ENCODE measurements at places on chromosomes 5 and 9.
A peak's percentile ranks its signal among the peaks of the same experiment; 100 is the strongest.

GRCh38 chr5:76580981-76581380 is 42.2 kb downstream of the F2RL2 start:
- no peaks in the 10 kb centered on the region for H3K27me3 ChIP-seq
- H3K36me3 ChIP-seq: peaks cover 17% of the 10 kb centered on the region
- H3K4me1 ChIP-seq: peaks cover 2% of the 10 kb centered on the region
- no peak overlapping the region for H3K4me3 ChIP-seq

- no peak for DNase-seq
- no peaks in the 10 kb centered on the region for H3K36me3 ChIP-seq
- H3K27ac ChIP-seq: no peak overlapping the region
- H3K4me1 ChIP-seq: no peaks in the 10 kb centered on the region
These were observed 10.6 kb upstream of the MARCHF3 start for GRCh38 chr5:127040796-127041520.

DNA sequence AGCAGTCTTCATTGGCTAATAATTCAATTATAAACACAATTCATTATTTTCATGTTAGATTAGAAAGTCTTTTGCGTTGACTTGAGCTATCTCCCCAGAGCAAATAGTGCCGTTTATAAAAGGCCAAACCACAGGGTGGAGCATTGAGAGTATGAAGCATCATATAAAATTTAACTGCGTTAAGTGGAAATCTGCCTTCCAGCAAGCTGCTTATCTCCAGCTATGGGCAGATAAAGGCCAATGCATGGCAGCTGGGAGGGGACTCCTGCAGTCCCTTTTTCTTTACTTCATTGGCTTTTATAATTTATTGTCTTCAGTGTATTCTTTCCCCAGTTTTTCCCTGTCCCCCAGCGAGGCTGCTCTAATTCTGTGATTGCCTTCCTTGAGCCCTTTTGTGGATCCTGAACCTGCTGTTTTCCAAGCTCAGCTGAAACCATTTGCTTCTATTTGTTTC is 113.7 kb downstream of the TMEM232 start:
- H3K27me3 ChIP-seq: no peaks in the 10 kb centered on the region
- H3K4me3 ChIP-seq: no peak overlapping the region
- H3K36me3 ChIP-seq: no peaks in the 10 kb centered on the region
- no peak for DNase-seq
- H3K27ac ChIP-seq: no peak overlapping the region

DNA sequence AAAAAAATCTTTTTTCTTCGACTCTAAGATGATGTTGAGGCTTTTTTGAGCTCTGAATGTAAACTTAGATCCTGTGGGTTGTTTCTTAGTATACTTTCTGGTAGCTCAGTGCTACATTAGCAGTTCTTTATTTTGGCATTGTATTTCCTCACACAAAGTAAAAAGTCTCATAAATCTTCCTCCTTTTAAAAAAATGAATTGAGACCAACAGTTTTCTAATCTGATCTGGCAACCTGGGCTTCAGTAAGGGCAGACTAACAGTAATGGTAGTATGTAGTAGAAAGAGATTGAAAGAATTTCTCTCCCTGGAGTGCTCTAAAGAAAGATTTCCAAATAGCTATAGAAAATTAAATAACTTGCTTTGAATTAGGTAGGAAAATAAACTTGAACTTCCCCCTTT is 31.4 kb downstream of the ZCCHC7 start:
- H3K27me3 ChIP-seq: no peaks in the 10 kb centered on the region
- DNase-seq: no peak
- peaks cover 2% of the 10 kb centered on the region for H3K4me1 ChIP-seq
- H3K4me3 ChIP-seq: no peak overlapping the region
- H3K36me3 ChIP-seq: peaks cover 13% of the 10 kb centered on the region

DNA sequence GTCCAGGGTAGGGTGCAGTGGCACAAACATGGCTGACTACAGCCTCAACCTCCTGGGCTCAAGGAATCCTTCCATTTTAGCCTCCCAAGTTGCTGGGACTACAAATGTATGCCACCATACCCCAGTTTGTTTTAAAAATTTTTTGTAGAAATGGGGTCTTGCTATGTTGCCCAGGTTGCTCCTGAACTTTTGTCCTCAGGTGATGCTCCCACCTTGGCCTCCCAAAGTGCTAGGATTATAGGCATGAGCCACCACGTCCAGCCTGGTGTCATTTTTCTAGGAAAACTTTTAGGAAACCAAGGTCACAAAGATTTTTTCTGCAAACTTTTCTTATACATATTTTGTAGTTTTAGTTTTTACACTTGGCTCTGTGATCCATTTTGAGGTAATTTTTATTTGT is 10.8 kb downstream of the RMI1 start:
- no peak for DNase-seq
- H3K36me3 ChIP-seq: no peaks in the 10 kb centered on the region
- H3K27ac ChIP-seq: no peak overlapping the region
- H3K27me3 ChIP-seq: no peaks in the 10 kb centered on the region
- no peak overlapping the region for H3K4me3 ChIP-seq

- no peaks in the 10 kb centered on the region for H3K36me3 ChIP-seq
- no peak overlapping the region for H3K4me3 ChIP-seq
These were observed 363.5 kb downstream of the NDUFS4 start for GRCh38 chr5:53923961-53924360.

- H3K4me1 ChIP-seq: no peaks in the 10 kb centered on the region
- H3K4me3 ChIP-seq: no peak overlapping the region
- H3K27me3 ChIP-seq: peaks cover 21% of the 10 kb centered on the region
- no peak for DNase-seq
- no peak overlapping the region for H3K27ac ChIP-seq
- H3K36me3 ChIP-seq: no peaks in the 10 kb centered on the region
These were observed 964 bp downstream of the HTR4 start for GRCh38 chr5:148653291-148653835.

DNA sequence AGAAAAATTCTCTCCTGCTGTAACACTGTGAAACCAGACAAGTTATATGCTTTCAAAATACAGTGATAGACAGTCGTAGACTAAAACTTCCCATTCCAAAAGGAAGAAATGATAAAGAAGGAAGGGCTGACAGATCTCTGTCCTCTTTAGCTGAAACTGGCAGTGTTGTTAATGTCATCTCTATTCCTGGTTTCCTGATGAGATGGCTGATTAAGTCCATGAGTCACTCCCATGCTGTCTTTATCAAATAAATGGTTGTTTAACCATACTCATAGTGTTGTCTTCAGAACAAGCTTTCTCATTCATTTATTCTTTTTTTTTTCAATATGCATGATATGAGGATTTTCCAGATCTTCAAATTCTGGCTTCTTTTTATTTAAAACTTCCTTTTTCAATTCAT is 952.2 kb upstream of the WWC1 start:
- H3K4me3 ChIP-seq: no peak overlapping the region
- H3K36me3 ChIP-seq: no peaks in the 10 kb centered on the region
- no peaks in the 10 kb centered on the region for H3K27me3 ChIP-seq
- DNase-seq: no peak
- H3K4me1 ChIP-seq: no peaks in the 10 kb centered on the region

DNA sequence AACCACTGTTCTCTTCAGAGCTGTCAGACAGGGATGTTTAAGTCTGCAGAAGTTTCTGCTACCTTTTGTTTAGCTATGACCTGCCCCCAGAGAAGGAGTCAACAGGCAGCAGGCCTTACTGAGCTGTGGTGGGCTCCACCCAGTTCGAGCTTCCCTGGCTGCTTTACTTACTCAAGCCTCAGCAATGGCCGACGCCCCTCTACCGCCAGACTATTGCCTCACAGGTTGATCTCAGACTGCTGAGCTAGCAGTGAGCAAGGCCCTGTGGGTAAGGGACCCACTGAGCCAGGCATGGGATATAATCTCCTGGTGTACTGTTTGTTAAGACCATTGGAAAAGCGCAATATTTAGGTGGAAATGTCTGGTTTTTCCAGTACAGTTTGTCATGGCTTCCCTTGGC is 229.6 kb downstream of the TMEM167A start:
- no peaks in the 10 kb centered on the region for H3K4me1 ChIP-seq
- no peaks in the 10 kb centered on the region for H3K36me3 ChIP-seq
- no peak overlapping the region for H3K4me3 ChIP-seq

GRCh38 chr5:155594270-155594669 is 580.7 kb downstream of the KIF4B start:
- no peaks in the 10 kb centered on the region for H3K36me3 ChIP-seq
- no peaks in the 10 kb centered on the region for H3K27me3 ChIP-seq
- DNase-seq: no peak
- no peaks in the 10 kb centered on the region for H3K4me1 ChIP-seq

DNA sequence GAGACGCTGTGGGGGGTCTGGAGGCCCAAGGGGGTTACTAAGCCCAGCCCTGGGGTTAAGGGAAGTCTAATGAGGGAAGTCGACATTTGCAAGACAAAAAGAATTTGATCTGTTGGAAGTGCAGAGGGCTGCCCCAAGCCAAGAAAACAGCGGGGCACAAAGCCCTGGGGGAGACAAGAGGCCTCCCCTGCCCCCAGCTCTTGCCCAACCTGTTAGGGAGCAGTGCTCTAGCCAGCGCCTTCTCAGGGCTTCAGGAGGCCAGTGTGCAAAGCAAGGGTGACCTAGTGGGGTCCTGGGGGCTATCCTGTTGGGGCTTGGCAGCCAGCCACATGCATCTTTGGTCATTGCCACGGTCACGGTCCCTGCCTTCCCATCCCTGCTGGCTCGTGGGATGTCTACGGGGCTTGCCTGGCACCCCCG is 25.2 kb downstream of the GFI1B start:
- H3K36me3 ChIP-seq: no peaks in the 10 kb centered on the region
- no peaks in the 10 kb centered on the region for H3K4me1 ChIP-seq
- no peak overlapping the region for H3K4me3 ChIP-seq
- H3K27me3 ChIP-seq: peaks cover 87% of the 10 kb centered on the region
- no peak for DNase-seq
- no peak overlapping the region for H3K27ac ChIP-seq

DNA sequence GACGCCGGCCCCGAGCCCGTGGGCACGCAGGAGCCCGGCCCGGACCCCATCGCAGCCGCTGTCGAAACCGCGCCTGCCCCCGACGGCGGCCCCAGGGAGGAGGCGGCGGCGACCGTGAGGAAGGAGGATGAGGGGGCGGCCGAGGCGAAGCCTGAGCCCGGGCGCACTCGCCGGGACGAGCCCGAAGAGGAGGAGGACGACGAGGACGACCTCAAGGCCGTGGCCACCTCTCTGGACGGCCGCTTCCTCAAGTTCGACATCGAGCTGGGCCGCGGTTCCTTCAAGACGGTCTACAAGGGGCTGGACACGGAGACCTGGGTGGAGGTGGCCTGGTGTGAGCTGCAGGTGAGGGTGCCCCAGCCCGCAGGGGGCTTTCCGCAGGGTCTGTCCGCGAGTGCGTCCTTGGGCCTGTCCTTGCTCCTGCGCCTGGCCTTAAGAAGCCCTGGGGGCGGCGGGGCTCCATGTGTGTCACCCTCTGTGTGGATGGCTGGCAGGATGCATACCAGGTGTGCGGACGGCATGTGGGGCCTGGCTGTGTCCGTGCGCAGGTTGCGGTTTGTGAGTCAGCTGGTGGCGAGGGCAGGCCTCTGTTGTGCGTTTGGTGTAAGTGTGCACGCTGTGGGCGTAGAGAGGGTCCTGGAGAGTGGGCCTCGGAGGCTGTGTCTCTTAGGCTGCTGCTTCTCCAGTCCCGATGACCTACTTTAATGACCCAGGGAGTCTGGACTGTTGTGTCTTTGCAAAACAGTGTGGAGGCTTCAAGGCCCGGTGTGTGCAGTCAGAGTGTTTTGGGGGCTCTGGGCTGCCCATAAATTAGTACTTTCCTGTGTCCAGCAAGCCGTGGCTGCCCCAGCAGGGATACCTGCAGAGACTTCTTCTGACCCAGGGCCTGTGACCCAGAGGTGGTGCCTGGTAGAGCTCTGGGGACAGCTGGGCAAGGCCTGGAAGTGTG is 1.6 kb downstream of the WNK2 start:
- no peaks in the 10 kb centered on the region for H3K36me3 ChIP-seq
- H3K4me1 ChIP-seq: peaks cover 15% of the 10 kb centered on the region
- peaks cover 72% of the 10 kb centered on the region for H3K27me3 ChIP-seq
- no peak overlapping the region for H3K27ac ChIP-seq
- H3K4me3 ChIP-seq: no peak overlapping the region

DNA sequence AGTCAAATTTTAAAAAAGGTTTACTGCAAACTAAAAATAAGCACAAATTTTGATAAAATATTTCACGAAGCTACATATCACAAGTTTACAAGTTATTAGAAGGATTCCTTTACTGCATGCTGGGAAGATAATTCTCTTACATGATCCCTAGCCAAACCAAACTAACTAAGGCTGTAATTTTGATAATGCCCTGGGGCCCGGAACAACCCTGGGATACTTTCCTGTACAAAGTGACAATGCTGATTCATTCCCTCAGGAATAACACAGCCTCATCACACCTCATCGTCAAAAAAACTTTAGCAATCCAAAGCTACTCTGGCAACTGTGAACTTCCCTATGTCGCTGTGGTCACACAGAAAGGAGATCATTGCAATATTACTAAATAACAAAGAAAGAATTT is 402.9 kb downstream of the RAB3C start:
- H3K27me3 ChIP-seq: no peaks in the 10 kb centered on the region
- no peak overlapping the region for H3K4me3 ChIP-seq
- no peaks in the 10 kb centered on the region for H3K4me1 ChIP-seq
- no peak for DNase-seq
- no peak overlapping the region for H3K27ac ChIP-seq
- peaks cover 12% of the 10 kb centered on the region for H3K36me3 ChIP-seq

GRCh38 chr5:91302305-91302704 is 80.8 kb downstream of the ARRDC3 start:
- no peaks in the 10 kb centered on the region for H3K27me3 ChIP-seq
- no peaks in the 10 kb centered on the region for H3K4me1 ChIP-seq
- no peaks in the 10 kb centered on the region for H3K36me3 ChIP-seq
- H3K27ac ChIP-seq: no peak overlapping the region
- H3K4me3 ChIP-seq: no peak overlapping the region
- DNase-seq: no peak

GRCh38 chr5:95809414-95809960 is 13.0 kb downstream of the GLRX start:
- H3K27ac ChIP-seq: peak overlapping the region; percentile 88
- H3K4me3 ChIP-seq: no peak overlapping the region
- no peaks in the 10 kb centered on the region for H3K27me3 ChIP-seq
- H3K36me3 ChIP-seq: no peaks in the 10 kb centered on the region
- H3K4me1 ChIP-seq: peaks cover 44% of the 10 kb centered on the region
- DNase-seq: no peak

GRCh38 chr5:172740428-172741205 is 30.4 kb downstream of the DUSP1 start:
- no peak overlapping the region for H3K4me3 ChIP-seq
- no peak for DNase-seq
- peaks cover 15% of the 10 kb centered on the region for H3K4me1 ChIP-seq

- H3K36me3 ChIP-seq: no peaks in the 10 kb centered on the region
- H3K27ac ChIP-seq: no peak overlapping the region
- no peaks in the 10 kb centered on the region for H3K27me3 ChIP-seq
- no peak overlapping the region for H3K4me3 ChIP-seq
These were observed 89.1 kb upstream of the SPDL1 start for GRCh38 chr5:169494383-169494935.

GRCh38 chr9:97468658-97469448 is 32.6 kb upstream of the TMOD1 start:
- DNase-seq: peak; percentile 15
- no peaks in the 10 kb centered on the region for H3K36me3 ChIP-seq
- H3K4me3 ChIP-seq: no peak overlapping the region
- H3K27ac ChIP-seq: no peak overlapping the region
- H3K4me1 ChIP-seq: no peaks in the 10 kb centered on the region

GRCh38 chr9:70534471-70534870 is 120.0 kb upstream of the KLF9 start:
- no peaks in the 10 kb centered on the region for H3K36me3 ChIP-seq
- H3K27ac ChIP-seq: no peak overlapping the region
- no peak for DNase-seq
- H3K27me3 ChIP-seq: no peaks in the 10 kb centered on the region
- no peak overlapping the region for H3K4me3 ChIP-seq
